ENCODE measurements at places on chromosomes 16 and 17. TPM values are rescaled to one million over a fixed set of nuclear protein-coding genes. Genes with fewer than 3 reads are reported as not detected.

DNA sequence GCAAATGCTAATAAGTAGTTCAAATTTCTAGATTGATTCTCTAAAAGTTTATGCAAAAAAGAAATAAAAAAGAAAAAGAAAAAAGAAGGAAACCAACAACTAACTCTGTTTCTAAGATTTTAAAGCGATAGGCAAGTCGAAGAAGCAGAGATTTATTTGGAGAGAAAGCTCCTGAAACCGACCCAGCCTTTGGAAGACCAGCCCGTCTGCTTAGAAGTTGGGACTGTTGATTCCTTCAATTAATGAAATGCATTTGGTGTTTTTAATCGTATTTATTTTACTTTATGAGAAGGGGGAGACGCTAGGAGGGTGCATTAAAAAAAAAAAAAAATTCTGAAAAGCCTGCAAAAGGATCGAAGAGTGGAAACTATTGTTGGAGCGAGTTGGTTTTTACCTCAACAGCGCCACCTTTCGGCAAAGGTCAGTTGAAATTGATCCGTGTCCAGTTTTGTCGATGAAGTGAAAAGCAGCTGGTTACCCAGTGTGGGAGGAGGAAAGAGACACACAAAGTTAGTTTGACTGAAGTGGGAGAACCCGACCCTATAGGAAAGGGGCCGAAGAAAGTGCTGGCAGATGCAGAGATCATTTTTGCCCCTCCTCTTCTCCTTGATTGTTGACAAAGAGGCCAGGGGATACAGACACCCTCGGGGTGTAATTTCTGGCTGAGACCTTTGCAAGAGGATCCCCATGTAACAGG, 1.5 kb upstream of the MAF start:
- DNase-seq: peak; percentile 90

The ALOX15 gene
- 1.5 TPM for total RNA-seq

- DNase-seq: no peak
Observed at GRCh38 chr16:1193143-1193824, 31.8 kb downstream of the TPSG1 start.

DNA sequence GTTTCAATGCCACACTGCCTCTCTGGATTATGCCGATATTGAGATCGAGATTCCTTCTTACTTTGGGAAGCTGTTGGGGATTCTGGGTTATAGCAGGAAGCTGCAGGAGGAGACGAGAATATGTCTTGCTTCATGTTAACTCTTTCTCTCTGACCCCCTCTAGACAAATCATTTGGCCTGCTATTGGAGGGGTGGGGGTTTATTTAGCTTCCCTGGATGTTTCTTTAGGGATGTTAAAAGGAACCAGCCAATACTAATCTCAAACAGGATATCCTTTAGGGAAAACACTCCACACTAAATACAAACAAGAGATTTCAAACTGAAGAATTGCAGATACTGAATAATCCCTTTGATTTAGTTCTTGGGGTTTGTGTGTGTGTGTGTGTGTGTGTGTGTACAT, 102.6 kb downstream of the TMEM100 start:
- no peak for DNase-seq

- no peak for DNase-seq
Observed at GRCh38 chr17:55642741-55643140, 79.9 kb downstream of the TMEM100 start.

- DNase-seq: peak; percentile 52
Observed at GRCh38 chr17:30573603-30574175, 96.5 kb downstream of the GOSR1 start.

The CDC42EP4 gene
- 83.4 TPM for total RNA-seq

The GP1BA gene
- not detected for total RNA-seq

The ZACN gene
- total RNA-seq: not detected

- no peak for DNase-seq
Observed at GRCh38 chr17:39094607-39095308, 56.7 kb downstream of the PLXDC1 start.

The NOG gene
- 0.30 TPM for total RNA-seq

The DOC2B gene
- 19.4 TPM for total RNA-seq

GRCh38 chr16:11748404-11749254, 6.0 kb upstream of the TXNDC11 start:
- no peak for DNase-seq

DNA sequence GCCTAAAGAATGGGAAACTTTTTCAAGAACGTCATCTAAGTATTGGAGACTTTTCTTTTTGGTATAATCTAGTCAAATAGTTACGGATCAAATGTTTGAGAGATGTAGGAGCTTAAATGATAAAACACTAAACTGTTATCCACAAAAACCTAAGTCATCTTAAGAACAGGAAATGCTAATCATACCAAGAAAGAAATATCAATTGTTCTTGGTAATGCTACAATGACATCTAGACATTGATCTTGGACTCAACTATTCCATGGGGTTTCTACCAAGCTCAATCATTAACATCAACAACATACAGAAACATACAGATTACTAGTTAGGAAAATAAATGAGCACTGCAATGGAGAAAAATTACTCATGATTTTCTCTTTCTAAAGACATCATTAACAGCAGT, 3.8 kb downstream of the NUDT21 start:
- DNase-seq: no peak
